ENCODE measurements at places on chromosomes 2 and 18. TPM values are rescaled to one million over a fixed set of nuclear protein-coding genes. Genes with fewer than 3 reads are reported as not detected.

Gene CD302
- 0.70 TPM for total RNA-seq

Gene PPP1R1C
- total RNA-seq: not detected

Gene RAD51AP2
- total RNA-seq: not detected

Gene HTR2B
- not detected for total RNA-seq

Gene LRP2
- 0.07 TPM for total RNA-seq

Gene CYP27A1
- 1.2 TPM for total RNA-seq

Gene TUBA4B
- total RNA-seq: not detected

Gene CKAP2L
- 19.6 TPM for total RNA-seq

Gene CYBRD1
- 0.95 TPM for total RNA-seq

Gene RNF152
- total RNA-seq: 0.38 TPM

Gene CCDC85A
- total RNA-seq: not detected

Gene NLRC4
- total RNA-seq: 0.07 TPM

Gene CERKL
- not detected for total RNA-seq

Gene MRPL19
- 66.0 TPM for total RNA-seq

Gene ASB18
- total RNA-seq: not detected

Gene ZNF532
- 6.1 TPM for total RNA-seq

Gene CROCC2
- total RNA-seq: not detected

Gene FHL2
- 3.5 TPM for total RNA-seq

Gene ABHD1
- 0.33 TPM for total RNA-seq

Gene ECEL1
- not detected for total RNA-seq

Gene CFAP221
- total RNA-seq: not detected

Gene SCN9A
- total RNA-seq: not detected

Measured in CD8-positive, alpha-beta memory T cell (primary cell).